ENCODE measurements at places on chromosomes 2 and 18. TPM values are rescaled to one million over a fixed set of nuclear protein-coding genes. Genes with fewer than 3 reads are reported as not detected.

ASB3 gene
- total RNA-seq = 19.0 TPM

MAP4K3 gene
- total RNA-seq = 89.0 TPM

TXNDC2 gene
- total RNA-seq = not detected

CROCC2 gene
- total RNA-seq = not detected

HRH4 gene
- total RNA-seq = 0.15 TPM

PFN4 gene
- total RNA-seq = not detected

C2orf78 gene
- not detected for total RNA-seq

ASB18 gene
- total RNA-seq = not detected

MDH1B gene
- 0.77 TPM for total RNA-seq

POTEI gene
- total RNA-seq = not detected

CDK15 gene
- 0.07 TPM for total RNA-seq

CSRNP3 gene
- total RNA-seq = 3.7 TPM

DNAJC5G gene
- not detected for total RNA-seq

KCNE4 gene
- total RNA-seq = 22.6 TPM

FAM228A gene
- total RNA-seq = 2.4 TPM

ATOH8 gene
- 42.5 TPM for total RNA-seq

FOXD4L1 gene
- not detected for total RNA-seq

CFAP210 gene
- not detected for total RNA-seq

MRO gene
- total RNA-seq = 0.16 TPM

GPR45 gene
- not detected for total RNA-seq

RFTN2 gene
- 7.4 TPM for total RNA-seq

FBXO15 gene
- 0.27 TPM for total RNA-seq

CAPN14 gene
- 0.40 TPM for total RNA-seq

C18orf54 gene
- total RNA-seq = 1.4 TPM

LOXHD1 gene
- not detected for total RNA-seq

DLX2 gene
- not detected for total RNA-seq

KCTD1 gene
- 16.4 TPM for total RNA-seq

SFTPB gene
- total RNA-seq = not detected

IL36A gene
- not detected for total RNA-seq

SLC4A5 gene
- total RNA-seq = 1.8 TPM

RTP5 gene
- total RNA-seq = not detected

FZD7 gene
- 38.0 TPM for total RNA-seq

CD207 gene
- 0.39 TPM for total RNA-seq

GRP gene
- 4.8 TPM for total RNA-seq

C2orf76 gene
- 17.3 TPM for total RNA-seq

SEMA4C gene
- 66.6 TPM for total RNA-seq

NFATC1 gene
- 17.6 TPM for total RNA-seq

TXNDC9 gene
- total RNA-seq = 32.8 TPM

DYNAP gene
- not detected for total RNA-seq

NDUFAF7 gene
- total RNA-seq = 18.1 TPM

ANKRD30BL gene
- not detected for total RNA-seq

ZNF521 gene
- total RNA-seq = 9.9 TPM

BMP10 gene
- not detected for total RNA-seq

GALNT1 gene
- 52.1 TPM for total RNA-seq

CABLES1 gene
- 6.6 TPM for total RNA-seq

TNFRSF11A gene
- total RNA-seq = 7.5 TPM

ANKRD30B gene
- not detected for total RNA-seq

NBAS gene
- total RNA-seq = 50.9 TPM

RSAD2 gene
- 7.0 TPM for total RNA-seq

FBXO36 gene
- 2.2 TPM for total RNA-seq

COL3A1 gene
- 408 TPM for total RNA-seq
